Spinal cord (tissue), 10 donors: ENCODE measurements at places on chromosomes 13 and 19. TPM values are rescaled to one million over a fixed set of nuclear protein-coding genes. Genes with fewer than 3 reads are reported as not detected.

The KL gene
- total RNA-seq: 8.5 TPM

The PTH2 gene
- total RNA-seq: not detected

The RASIP1 gene
- total RNA-seq: 2.9 TPM

The METTL21C gene
- not detected for total RNA-seq

The LRRC63 gene
- total RNA-seq: 0.61 TPM

The SERTAD1 gene
- 11.4 TPM for total RNA-seq

The CABP5 gene
- not detected for total RNA-seq

The RUVBL2 gene
- total RNA-seq: 80.4 TPM

The ZSCAN18 gene
- total RNA-seq: 115 TPM

The LHB gene
- not detected for total RNA-seq

The PNPLA6 gene
- 47.8 TPM for total RNA-seq

The CBARP gene
- total RNA-seq: 2.7 TPM

The CEACAM16 gene
- not detected for total RNA-seq

The PNMA8A gene
- 93.0 TPM for total RNA-seq

The ZNF146 gene
- total RNA-seq: 86.3 TPM

The KIR2DL4 gene
- not detected for total RNA-seq

The FAM32A gene
- 134 TPM for total RNA-seq

The SLAIN1 gene
- total RNA-seq: 72.6 TPM

The SLC7A10 gene
- 5.4 TPM for total RNA-seq

The CYP2A6 gene
- not detected for total RNA-seq

The ATP8B3 gene
- 2.1 TPM for total RNA-seq

The ZNF556 gene
- 0.10 TPM for total RNA-seq

The YJEFN3 gene
- 4.4 TPM for total RNA-seq

The C3 gene
- total RNA-seq: 72.9 TPM

The CACNG7 gene
- 5.1 TPM for total RNA-seq

The SLC8A2 gene
- 22.9 TPM for total RNA-seq

The MTMR6 gene
- 16.3 TPM for total RNA-seq

The MATK gene
- total RNA-seq: 11.5 TPM

The FOXA3 gene
- total RNA-seq: not detected

The PRTN3 gene
- 3.8 TPM for total RNA-seq

The ZNF229 gene
- total RNA-seq: 12.9 TPM

The ZNF134 gene
- 33.2 TPM for total RNA-seq

The IL17D gene
- total RNA-seq: 30.2 TPM

The NANOS3 gene
- total RNA-seq: 11.2 TPM

The GRAMD1A gene
- 36.2 TPM for total RNA-seq

The PRR36 gene
- 2.4 TPM for total RNA-seq

The KLK10 gene
- total RNA-seq: 1.6 TPM

The FSD1 gene
- 34.4 TPM for total RNA-seq

The CAB39L gene
- 44.1 TPM for total RNA-seq

The TPTE2 gene
- total RNA-seq: 0.28 TPM
